ENCODE measurements at places on chromosomes 1 and 21.

DNA sequence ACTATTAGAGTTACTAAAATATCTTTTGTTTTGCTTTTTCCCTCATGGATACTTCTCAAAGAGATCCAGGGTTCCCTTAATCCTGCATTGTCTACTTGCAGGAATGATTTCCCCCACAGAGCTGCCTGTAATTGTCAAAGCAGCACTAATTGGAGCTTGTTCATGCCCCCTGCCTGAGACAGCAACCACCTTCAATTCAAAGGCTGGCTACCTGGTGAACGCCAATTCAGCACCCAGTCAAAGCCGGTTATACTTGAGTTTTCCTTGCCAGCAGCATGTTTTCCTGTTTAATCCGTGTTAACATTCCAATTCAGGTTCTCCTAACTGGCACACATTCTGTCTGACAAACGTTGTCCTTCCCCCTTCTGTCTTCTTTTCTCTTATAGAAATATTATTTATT is 382.9 kb downstream of the NTNG1 start:
- DNase-seq = no peak

DNA sequence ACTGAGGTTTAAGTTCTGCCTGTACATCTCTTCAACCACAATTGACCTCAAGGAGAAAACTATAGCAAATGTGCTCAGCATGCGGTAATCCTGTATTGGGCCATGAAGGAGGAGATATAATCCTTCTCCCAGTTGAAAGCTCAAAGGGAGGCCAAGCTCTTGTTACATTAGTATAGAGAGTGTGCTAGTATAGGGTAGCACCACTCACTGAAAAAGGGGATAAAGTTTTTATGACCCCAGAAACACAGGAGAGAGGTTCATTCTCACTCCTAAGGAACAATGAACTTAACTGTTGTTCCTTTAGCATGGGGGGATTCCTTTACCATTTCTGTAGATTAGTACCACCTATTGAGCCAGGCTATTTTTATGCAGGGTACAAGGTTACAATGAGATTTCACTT is 267.7 kb downstream of the LRRIQ3 start:
- no peak for DNase-seq

DNA sequence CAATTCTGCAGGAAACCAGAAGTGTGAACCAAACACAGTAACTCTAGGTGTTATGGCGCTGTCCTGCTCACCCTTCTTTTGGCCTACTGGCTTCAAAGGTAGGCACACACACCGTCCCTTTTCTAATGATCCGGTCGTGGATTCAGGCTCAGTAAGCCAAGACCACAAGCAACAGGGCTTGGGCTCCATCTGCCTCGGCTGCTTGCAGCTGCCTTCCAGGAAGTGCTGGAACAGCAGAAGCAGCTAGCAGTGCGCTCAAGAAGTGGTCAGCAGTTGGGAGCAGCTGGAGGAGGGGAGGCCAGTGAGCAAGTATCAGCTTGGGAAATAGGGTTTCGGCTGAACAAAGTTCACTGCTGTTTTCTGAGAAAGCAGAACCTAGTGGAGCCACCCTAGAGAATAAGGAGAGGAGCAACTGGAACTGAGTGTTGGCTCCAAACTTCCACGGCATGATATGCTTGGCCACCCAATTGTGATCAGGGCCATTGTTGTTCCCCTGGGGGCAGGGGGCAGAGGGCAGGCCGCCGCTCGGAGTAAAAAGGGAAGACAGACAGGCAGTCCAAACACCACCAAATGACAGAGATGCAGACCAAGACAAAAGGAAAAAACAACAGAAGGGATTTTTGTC is 173.4 kb downstream of the TOMM20 start:
- no peak for DNase-seq

DNA sequence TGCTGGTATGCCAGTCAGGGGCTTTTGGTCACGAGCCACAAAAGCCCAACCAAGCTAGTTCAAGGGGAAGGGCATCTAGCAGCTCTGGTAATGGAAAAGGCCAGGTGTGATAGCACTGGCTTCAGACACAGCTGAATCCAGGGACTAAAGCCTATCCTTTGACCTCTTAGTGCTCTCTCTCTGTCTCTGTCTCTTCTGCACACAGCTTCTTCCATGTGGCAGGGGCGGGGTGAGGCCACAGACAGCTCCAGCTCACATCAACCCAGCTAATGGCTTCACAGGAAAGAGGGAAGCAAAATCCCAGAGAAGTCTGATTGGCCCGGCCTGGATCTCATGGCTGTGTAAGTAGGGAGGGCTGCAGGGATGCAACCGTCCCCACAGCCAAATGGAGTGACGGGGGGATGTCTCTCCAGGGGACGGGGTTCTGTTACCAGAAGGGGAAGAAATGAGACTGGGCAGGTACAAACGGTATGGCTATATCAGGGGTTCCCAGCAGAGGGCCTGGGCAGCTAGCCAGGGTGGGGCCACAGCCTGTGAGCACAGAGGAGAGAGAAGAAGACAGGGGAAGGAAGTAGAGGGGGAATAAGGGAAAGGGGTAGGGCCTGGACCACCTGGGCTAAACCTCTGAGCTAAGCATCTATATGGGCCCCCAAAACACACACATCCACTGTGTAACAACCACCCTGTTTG is 42.4 kb downstream of the FBXO2 start:
- DNase-seq = no peak

GRCh38 chr1:179353546-179353945 is 12.2 kb upstream of the AXDND1 start:
- no peak for DNase-seq

GRCh38 chr21:46557469-46557868 is 47.4 kb downstream of the S100B start:
- DNase-seq = no peak
